Epithelial cell of proximal tubule (primary cell): ENCODE measurements at places on chromosomes 16 and 17.
A peak's percentile ranks its signal among the peaks of the same experiment; 100 is the strongest.

DNA sequence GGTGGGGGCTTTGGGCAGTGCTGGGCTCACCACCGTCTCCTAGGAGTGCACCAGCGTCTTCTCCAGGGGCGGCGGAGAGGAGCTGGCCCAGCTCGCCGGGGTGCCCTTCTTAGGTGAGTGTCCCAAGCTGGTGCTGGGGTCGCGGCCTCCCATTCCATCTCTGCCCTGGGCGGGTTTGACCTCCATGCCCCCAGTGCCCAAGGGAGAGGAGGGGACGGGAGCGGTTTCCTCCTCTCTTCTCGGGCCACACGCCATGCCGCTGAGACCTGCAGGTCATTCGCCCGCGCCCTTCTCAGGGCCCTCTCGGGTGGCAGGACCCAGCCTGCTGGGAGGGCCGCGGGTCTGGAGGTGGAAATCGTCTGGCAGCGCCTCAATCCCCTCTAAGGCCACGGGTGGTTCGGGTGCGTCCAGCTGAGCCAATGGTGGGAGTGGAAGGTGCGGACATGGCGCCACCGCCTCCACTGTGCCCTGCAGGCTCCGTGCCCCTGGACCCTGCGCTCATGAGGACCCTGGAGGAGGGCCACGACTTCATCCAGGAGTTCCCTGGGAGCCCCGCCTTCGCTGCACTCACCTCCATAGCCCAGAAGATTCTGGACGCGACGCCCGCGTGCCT, 5.3 kb downstream of the IGFALS start:
- DNase-seq: no peak

GRCh38 chr16:85536073-85536410, 77.1 kb upstream of the GSE1 start:
- no peak for DNase-seq

GRCh38 chr16:57653936-57654335, 14.2 kb upstream of the ADGRG3 start:
- DNase-seq: no peak

DNA sequence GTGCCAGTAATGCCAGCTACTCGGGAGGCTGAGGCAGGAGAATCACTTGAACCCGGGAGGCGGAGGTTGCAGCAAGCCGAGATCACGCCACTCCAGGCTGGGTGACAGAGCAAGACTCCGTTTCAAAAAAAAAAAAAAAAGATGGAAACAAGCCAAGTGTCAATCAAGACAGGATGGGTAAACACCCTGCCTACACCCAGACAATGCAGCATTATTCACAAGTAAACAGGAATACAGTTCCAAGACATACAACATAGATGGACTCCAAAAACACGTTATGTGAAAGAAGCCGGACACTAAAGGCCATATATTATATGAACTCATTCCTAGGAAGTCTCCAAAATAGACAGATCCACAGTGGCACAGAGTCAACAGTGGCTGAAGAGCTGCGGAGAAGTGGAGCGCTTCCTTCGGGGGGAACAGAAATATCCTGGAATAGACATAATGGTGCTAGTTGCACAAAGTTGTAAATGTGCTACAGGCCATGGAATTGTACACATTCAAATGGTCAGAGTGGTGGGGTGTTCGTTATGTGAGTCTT, 33.9 kb downstream of the ANKRD11 start:
- no peak for DNase-seq

DNA sequence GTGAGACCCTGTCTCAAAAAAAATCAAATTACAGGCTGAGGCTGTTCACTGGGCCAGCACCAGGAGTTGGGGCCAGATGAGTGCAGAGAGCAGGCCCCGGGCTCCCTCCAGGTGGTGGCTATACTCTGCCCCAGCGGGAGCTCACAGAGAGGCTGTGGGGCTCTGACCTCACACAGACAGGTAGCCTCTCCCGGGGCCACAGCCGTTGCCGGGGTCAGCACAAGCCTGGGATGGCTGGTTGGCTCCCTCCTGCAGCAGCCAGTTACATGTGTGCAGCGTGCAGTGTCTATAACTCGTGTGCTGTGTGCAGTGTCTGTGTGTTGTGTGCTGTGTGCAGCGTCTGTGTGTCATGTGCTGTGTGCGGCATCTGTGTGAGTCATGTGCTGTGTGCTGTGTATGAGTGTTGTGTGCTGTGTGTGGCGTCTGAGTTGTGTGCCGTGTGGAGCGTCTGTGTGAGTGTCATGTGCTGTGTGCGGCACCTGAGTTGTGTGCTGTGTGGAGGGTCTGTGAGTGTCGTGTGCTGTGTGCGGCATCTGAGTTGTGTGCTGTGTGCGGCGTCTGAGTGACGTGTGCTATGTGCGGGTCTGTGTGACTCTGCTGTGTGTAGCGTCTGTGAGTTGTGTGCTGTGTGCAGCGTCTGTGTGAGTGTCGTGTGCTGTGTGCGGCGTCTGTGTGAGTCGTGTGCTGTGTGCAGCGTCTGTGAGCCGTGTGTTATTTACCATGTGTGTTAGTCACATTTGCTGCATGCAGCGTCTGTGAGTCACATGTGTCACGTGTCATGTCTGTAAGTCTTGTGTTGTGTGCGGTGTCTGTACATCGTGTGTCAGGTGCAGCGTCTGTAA, 20.9 kb downstream of the MAPK8IP3 start:
- no peak for DNase-seq

DNA sequence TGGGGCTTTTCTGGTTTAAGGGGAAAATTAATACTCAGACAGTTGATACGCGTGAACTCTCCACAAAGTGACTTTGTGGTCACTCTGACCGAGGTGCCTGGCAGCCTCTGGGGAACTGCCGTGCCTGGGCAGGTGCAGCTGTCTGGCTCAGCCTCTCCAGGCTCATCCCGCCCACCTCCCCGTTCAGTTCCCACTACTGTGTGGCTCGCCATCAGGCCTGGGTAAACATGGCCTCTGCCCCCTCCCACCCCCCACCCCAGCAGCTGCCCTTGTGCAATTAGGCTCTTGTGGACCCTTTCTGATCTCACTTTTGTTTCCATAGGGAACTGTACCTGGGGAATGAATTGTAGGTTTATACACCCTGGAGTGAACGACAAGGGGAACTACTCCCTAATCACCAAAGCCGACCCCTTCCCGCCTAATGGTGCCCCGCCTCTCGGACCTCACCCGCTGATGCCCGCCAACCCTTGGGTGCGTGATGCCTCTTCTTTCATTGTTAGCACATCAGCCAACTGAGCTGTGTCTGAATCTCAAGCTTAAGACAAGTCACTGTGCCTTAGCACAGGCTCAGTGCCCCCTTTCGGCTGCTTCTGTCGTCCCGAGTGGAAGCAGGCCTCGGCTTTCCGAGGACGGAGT, 27.8 kb downstream of the ZC3H18 start:
- DNase-seq: no peak

- DNase-seq: no peak
Measured at GRCh38 chr16:4678596-4678995, 14.8 kb upstream of the NUDT16L1 start.

GRCh38 chr17:42517516-42517915, 18.5 kb upstream of the NAGLU start:
- DNase-seq: no peak

- no peak for DNase-seq
Measured at GRCh38 chr16:87201052-87201451, 116.1 kb downstream of the C16orf95 start.

DNA sequence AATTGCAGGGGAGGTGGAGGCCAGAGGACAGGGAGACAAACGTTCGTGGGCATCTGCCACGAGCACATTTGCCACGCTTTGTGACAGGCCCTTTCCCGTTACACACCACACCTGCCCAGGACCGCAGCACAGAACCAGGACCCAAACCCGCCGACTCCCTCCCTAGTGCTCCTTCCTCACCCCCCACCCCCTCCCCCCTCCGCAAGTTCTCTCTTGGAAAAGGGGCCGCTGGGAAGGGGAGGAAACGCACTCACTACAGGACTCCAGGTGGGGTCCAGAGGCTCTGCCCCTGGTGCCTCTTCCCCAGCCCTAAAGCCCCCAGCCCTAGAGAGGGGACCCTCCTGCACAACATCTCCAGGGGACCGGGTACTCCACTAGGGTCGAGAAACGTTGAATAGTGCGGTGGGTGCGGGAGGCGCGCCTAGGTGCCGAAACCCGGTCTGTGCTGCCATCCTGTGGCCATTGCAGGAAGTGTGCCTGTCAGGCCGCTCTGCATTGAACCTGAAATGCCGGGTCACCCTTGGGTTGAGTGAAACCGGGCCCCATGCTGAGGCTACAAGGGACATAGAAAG, 21.9 kb upstream of the EIF1 start:
- DNase-seq: no peak

DNA sequence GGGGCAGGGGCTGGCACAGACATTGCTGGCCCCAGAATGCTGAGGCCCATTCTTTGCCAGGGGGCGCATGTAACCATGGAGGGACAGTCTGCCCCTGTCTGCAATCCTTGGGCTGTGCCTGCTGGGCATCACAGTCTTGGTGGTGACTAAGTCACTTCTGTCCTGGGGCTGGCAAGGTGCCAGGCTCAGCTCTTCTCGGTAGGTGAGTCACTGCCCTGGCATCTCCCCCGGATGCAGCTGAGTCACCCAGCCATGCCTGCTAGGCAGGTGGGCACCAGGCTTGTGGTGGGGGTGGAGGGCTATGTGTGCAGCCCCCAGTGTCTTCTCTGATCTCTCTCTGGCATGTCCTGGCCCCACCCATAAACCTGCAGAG, 5.6 kb downstream of the RARA start:
- DNase-seq: peak; percentile 82

GRCh38 chr17:62804822-62805221, 3.3 kb downstream of the MARCHF10 start:
- DNase-seq: no peak

- no peak for DNase-seq
Measured at GRCh38 chr17:7352910-7353635, 1.1 kb downstream of the KCTD11 start.

DNA sequence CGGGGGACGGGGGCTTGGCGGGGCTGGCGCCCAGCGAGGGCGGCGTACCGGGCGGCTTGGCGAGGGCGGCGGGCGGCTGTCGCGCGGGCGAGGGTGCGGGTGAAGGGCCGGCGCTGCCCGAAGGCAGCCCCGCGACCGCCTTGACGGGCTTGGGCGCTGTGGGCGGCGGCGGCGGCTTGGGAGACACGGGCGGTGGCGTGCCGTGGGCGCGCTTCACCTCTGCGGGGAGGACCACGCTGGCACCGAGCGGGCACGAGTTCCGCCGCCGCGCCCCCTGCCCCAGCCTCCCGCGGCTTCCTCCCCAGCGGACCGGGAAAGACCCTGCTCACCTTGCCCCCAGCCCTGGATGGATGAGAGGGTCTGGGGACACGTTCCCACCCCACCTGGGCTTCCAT, 17.3 kb downstream of the CASKIN1 start:
- DNase-seq: no peak

DNA sequence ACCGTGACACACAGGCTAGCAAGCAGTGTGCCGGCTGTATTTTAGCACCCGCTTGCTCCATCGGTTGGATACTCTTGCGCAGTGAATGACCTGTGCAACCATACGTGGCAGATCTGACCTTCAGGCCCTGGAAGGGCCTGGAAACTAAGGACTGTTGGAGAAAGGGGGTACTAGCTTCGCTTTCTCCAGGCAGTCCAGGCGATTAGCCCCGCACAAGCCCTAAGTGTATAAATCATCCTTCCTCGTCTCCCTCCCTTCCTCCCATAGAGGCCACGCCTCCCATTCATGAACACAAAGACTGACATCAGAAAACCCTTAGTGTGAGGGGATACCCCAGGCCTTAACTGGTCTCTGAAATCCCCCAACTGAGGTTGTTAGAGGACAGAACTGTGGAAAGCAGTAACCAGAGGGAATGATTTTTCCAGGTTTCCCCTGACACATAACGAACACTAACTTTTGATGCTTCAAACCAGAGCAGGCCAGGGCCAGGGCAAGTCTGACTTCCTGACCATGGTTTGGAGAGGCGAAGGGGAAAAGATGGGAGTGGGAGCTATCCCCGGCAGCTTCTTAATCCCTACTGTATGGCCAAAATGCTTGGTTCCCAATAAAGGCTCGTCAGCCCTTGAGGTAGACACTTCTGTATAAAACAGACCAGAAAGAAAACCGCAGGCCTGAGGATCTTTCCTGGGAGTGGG, 1.4 kb upstream of the DYNLL2 start:
- DNase-seq: no peak

DNA sequence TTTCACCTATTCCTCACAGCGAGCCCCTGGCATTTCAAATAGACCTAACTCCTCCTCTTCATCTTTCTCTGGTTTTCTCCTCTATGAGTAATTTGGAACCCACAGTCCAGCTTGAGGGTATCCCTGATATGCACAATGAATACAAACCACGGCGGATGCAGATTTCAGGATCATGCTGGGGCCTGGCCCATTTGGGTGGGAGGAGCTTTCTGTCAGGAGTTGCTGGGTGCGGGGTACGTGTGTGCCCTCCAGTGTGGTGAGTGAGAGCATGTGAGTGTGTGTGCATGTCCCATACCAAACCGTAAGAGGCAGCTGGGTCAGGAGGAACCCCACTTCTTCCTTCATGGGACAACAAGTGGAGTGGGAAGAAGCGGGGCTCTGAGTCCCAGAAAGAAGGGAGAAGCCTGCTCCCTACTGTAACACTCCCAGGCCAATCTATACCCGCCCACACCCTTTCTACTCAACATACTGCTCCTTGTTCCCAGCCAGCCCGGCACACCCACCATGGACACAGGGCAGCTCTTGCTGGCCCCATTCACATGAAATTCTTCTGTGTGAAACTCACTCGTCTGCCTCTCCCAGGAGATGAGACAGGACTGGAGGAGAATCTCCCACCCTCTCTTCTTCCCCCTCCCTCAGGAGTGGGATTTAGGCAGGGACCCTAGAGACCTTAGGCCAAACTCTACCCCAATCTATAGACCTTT, 18.4 kb downstream of the CNTNAP1 start:
- no peak for DNase-seq

GRCh38 chr17:7961421-7961820, 29.4 kb downstream of the CNTROB start:
- DNase-seq: no peak

GRCh38 chr16:85524630-85525419, 88.3 kb upstream of the GSE1 start:
- no peak for DNase-seq

DNA sequence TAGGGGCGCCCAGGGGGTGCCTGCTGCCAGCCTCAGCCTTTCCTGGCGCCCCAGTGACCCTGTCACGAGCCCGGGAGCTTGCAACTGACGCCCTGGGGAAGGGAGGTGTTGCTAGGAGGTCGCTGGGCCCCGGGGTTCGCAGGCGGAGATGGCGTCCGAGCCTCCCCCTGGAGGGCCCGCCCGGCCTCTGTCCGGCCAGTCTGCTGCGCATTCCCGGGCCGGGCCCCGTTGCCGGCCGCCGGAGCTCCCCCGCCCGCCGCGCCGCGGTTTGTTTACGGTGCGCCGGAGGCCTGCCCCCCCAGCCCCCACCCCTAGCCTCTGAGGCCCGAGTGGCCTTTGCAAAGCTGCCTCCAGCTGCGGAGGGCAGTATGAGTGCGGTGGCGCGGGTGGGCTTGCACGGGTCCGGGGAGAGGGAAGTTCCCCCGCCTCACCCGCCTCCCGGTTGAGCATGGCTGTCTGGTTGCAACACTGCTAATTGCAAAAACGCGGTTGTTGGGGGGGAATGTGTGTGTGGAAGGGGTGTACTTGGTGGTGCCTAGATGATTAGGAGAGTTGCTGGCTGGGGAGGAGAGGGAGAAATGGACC, 514 bp downstream of the THRA start:
- no peak for DNase-seq
